ENCODE measurements at places on chromosomes 7 and 10. TPM values are rescaled to one million over a fixed set of nuclear protein-coding genes. Genes with fewer than 3 reads are reported as not detected.
A peak's percentile ranks its signal among the peaks of the same experiment; 100 is the strongest.

DNA sequence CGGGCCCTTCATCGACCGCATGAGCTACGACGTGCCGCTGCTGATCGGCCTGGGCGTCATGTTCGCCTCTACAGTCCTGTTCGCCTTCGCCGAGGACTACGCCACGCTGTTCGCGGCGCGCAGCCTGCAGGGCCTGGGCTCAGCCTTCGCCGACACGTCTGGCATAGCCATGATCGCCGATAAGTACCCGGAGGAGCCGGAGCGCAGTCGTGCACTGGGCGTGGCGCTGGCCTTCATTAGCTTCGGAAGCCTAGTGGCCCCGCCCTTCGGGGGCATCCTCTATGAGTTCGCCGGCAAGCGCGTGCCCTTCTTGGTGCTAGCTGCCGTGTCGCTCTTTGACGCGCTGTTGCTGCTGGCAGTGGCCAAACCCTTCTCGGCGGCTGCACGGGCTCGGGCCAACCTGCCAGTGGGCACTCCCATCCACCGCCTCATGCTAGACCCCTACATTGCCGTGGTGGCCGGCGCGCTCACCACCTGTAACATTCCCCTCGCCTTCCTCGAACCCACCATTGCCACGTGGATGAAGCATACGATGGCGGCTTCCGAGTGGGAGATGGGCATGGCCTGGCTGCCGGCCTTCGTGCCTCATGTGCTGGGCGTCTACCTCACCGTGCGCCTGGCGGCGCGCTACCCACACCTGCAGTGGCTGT, 1.2 kb downstream of the SLC18A3 start:
- DNase-seq: no peak
- no peak overlapping the region for H3K4me3 ChIP-seq
- no peaks in the 10 kb centered on the region for H3K36me3 ChIP-seq
- peaks cover 71% of the 10 kb centered on the region for H3K27me3 ChIP-seq

GRCh38 chr7:25173184-25173583, 48.1 kb upstream of the CYCS start:
- no peaks in the 10 kb centered on the region for H3K4me1 ChIP-seq
- H3K27me3 ChIP-seq: no peaks in the 10 kb centered on the region
- no peak overlapping the region for H3K27ac ChIP-seq
- H3K36me3 ChIP-seq: peaks cover 16% of the 10 kb centered on the region
- DNase-seq: no peak
- no peak overlapping the region for H3K4me3 ChIP-seq

GRCh38 chr10:119687192-119688032, 36.2 kb downstream of the BAG3 start:
- H3K27ac ChIP-seq: no peak overlapping the region
- no peaks in the 10 kb centered on the region for H3K36me3 ChIP-seq
- H3K4me3 ChIP-seq: no peak overlapping the region
- peaks cover 16% of the 10 kb centered on the region for H3K4me1 ChIP-seq

DNA sequence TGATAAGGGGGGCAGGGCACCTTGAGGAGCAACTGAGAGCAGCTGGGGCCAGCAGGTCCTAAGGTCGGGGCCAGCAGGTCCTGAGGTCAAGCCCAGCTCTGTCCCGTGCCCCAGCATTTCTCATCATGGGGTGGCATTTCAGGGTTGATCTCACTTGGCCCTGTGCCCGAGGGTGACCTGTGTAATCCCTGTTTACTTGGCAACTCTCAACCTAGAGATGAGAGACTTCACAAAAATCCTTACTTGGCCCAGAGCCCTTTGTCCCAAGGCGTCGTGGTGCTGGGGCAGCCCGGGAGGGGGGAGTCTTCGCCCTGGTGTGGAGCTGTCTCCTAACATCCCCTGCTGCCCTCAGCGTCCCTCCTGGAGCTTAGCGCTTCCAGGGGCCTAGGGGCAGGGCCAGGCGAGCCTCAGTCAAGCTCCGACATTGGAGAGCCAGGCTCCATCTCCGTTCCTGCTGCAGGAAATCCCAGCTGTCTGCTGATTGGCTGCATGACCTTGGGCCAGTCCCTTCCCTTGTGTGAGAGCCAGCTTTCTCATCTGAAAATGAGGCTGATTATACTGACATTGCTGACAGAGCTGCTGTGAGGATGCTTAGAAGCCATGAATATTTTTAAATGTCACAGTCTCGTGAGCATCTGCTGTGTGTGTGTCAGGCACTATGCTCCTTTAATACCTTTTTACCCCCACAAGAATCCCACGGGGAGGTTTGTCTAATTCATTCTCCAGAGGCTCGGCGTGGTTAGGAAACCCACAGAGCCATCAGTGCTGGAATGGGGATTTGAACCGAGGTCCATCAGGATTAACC, 94.3 kb downstream of the ZMIZ1 start:
- no peak overlapping the region for H3K4me3 ChIP-seq
- no peak for DNase-seq
- no peaks in the 10 kb centered on the region for H3K4me1 ChIP-seq

DNA sequence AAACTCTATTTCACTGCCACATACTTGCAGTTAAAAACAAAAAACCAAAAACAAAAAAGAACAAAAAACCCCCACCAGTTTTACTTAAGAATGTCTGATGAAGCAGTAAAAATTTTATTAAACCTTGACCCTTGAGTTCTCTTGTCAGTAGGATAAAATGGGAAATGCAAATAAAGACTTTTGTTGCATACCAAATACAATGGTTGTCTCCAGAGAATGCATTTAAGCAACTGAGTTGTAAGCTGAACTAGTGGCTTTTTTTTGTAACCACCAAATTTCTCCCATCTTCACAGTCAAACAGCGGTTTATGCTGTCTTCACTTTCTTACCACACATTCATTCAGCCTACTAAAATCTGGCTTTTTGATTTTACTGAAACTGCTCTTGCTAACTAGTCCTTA, 3.1 kb downstream of the SYPL1 start:
- H3K4me3 ChIP-seq: peak overlapping the region; percentile 7
- peaks cover 58% of the 10 kb centered on the region for H3K4me1 ChIP-seq
- DNase-seq: no peak
- H3K36me3 ChIP-seq: peaks cover 6% of the 10 kb centered on the region
- H3K27me3 ChIP-seq: no peaks in the 10 kb centered on the region

DNA sequence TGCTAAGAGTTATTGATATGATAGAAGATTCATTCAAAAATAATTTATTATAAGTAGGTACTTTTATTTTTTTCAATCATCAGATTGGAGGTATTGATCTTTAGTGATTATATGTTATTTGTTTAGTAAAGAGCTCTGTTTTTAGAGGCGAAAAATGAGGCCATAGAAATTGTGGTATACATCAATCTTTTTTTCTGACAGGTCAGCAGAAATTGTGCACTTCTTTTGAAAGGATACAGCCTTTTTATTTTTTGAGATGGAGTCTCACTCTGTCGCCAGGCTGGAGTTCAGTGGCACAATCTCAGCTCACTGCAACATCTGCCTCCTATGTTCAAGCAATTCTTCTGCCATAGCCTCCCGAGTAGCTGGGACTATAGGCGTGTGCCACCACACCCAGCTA, 292.1 kb downstream of the BAMBI start:
- no peak overlapping the region for H3K27ac ChIP-seq
- no peaks in the 10 kb centered on the region for H3K4me1 ChIP-seq
- peaks cover 3% of the 10 kb centered on the region for H3K27me3 ChIP-seq
- H3K4me3 ChIP-seq: no peak overlapping the region
- no peak for DNase-seq
- H3K36me3 ChIP-seq: no peaks in the 10 kb centered on the region

DNA sequence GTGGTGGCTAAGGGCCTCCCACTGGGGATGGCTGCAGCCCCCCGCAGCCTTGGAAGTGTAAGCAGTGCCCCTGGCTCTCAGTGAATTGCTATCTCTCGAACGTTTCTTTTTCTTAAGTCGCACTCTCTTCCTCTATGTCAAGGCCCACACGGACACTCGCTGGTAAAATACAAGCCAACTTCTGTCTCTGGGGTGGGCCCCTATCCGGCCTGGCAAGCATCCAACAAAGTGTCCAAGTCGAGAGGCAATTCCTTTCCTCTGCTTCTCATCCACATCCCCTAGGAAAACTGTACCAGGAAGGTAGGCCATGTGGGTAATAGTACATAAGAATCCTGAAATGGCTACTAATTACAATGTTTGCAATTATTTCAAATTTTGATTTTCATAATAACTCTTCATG, 194.9 kb upstream of the MGMT start:
- H3K27me3 ChIP-seq: peaks cover 13% of the 10 kb centered on the region
- DNase-seq: no peak
- no peak overlapping the region for H3K4me3 ChIP-seq
- H3K4me1 ChIP-seq: peaks cover 2% of the 10 kb centered on the region
- no peaks in the 10 kb centered on the region for H3K36me3 ChIP-seq
- H3K27ac ChIP-seq: no peak overlapping the region

DNA sequence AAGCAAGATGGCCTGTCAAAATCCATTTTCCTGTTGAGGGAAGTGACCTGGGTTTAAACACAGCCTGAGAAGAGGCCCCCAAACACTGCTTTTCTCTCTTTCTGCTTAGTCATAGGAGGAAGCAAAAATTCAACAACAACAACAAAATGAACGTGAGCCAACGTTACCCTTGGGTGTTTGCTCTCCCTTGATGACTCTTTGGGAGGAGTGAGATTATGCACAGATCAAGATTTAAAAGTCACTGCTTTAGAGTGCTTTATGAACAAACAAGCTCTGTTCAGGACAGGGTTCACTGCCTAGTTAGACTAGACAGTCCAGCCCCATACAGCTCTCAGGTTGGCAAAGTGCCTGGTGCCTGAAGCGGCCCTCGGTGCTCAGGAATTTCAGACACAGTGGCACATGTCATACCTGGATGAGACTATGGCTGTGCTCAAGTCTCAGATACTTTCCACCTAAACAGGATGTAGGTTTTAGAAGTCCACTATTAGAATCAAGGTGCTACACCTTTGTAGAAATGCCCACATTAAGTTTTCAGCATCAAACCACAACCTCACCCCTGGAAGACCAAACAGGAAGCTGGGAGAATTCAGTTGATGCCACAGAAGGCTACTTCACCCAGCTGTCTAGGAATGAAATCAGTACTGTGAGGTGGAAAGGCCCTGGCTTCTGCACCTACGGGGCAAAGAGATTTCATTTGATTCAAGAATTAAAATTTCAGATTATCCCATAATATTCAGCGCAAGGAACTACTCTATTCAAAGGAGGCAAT, 38.7 kb downstream of the DENND11 start:
- no peaks in the 10 kb centered on the region for H3K27me3 ChIP-seq
- peak overlapping the region; percentile 75 for H3K27ac ChIP-seq
- peaks cover 8% of the 10 kb centered on the region for H3K36me3 ChIP-seq
- peaks cover 9% of the 10 kb centered on the region for H3K4me1 ChIP-seq

DNA sequence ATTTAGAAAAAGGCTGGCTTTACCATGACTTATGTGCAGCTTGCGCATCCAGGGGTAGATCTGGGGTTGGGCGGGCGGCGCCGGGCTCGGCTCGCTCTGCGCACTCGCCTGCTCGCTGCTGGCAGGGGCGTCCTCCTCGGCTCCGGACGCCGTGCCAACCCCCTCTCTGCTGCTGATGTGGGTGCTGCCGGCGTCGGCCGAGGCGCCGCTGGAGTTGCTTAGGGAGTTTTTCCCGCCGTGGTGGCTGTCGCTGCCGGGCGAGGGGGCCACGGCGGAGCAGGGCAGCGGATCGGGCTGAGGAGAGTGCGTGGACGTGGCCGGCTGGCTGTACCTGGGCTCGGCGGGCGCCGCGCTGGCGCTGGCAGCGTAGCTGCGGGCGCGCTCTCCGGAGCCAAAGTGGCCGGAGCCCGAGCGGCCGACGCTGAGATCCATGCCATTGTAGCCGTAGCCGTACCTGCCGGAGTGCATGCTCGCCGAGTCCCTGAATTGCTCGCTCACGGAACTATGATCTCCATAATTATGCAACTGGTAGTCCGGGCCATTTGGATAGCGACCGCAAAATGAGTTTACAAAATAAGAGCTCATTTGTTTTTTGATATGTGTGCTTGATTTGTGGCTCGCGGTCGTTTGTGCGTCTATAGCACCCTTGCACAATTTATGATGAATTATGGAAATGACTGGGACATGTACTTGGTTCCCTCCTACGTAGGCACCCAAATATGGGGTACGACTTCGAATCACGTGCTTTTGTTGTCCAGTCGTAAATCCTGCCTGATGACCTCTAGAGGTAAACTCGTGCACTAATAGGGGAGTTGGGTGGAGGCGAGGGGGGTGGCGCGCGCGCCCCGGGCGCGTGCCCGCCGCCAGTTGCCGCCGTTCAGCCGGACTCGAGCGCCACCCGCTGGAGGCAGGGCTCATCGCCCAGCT, at the start of gene HOXA5:
TSS of gene HOXA5 (minus strand) at position 659 of the 927 bp plus-strand sequence. CDS start at position 585, 74 bp downstream.
- no peak within 1 kb of the TSS for H3K27ac ChIP-seq
- H3K4me3 ChIP-seq: no peak within 1 kb of the TSS
- peaks cover 34% of the 10 kb centered on the region for H3K27me3 ChIP-seq
- peaks cover 3% of the 10 kb centered on the region for H3K4me1 ChIP-seq
- no peaks in the 10 kb centered on the region for H3K36me3 ChIP-seq

DNA sequence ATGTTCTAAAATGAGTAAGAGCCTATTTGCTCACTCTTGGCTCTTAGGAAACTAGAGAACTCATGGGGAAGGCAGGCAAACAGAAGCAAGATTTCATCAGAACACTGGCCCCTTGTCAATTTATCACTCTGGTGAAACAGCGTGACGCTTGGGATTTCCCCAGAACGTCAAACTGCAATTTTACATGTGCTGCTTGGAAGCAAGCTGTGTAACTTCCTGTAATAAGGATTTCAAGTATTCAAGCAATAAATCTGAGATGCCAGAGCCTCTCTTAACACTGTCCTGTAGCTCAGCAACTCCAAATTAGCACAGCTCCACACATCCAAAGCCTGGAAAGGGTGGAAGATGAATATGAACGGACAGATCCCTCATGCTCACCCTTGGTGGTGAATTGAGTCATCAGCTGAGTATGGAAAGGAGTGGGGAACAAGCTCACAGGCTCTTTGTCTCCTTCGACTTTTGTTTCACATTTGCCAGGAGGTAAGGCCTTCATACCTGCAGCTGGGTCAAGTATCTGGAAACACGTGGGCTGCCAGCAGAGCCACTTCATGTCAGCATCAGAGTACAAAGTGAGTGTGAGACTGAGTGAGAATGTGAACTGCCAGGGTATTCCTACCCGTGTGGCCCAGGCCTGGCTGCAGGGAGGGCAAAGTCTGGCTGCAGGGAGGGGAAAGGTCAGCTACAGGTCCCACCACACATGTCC, 140.4 kb upstream of the NAMPT start:
- peaks cover 2% of the 10 kb centered on the region for H3K27me3 ChIP-seq
- H3K4me1 ChIP-seq: peaks cover 88% of the 10 kb centered on the region
- H3K27ac ChIP-seq: peak overlapping the region; percentile 99
- H3K36me3 ChIP-seq: peaks cover 22% of the 10 kb centered on the region

GRCh38 chr10:128940081-128940480, 527.0 kb upstream of the MGMT start:
- no peaks in the 10 kb centered on the region for H3K4me1 ChIP-seq
- DNase-seq: no peak
- H3K36me3 ChIP-seq: no peaks in the 10 kb centered on the region
- peaks cover 6% of the 10 kb centered on the region for H3K27me3 ChIP-seq
- no peak overlapping the region for H3K27ac ChIP-seq
- no peak overlapping the region for H3K4me3 ChIP-seq

GRCh38 chr7:141640239-141640840, 61.6 kb downstream of the DENND11 start:
- H3K27ac ChIP-seq: no peak overlapping the region
- H3K4me1 ChIP-seq: no peaks in the 10 kb centered on the region
- H3K36me3 ChIP-seq: peaks cover 18% of the 10 kb centered on the region
- no peak overlapping the region for H3K4me3 ChIP-seq

The CPN1 gene
- total RNA-seq: not detected

The FXYD4 gene
- total RNA-seq: not detected

The ENTPD1 gene
- not detected for total RNA-seq

The ZNF503 gene
- total RNA-seq: 0.40 TPM

The NUDT13 gene
- 1.6 TPM for total RNA-seq

The PRSS37 gene
- not detected for total RNA-seq

Measured in activated CD4-positive, alpha-beta T cell treated with anti-CD3 and anti-CD28 coated beads for 36 hours (primary cell).